ENCODE measurements at places on chromosomes 2 and 18.

- no peak for DNase-seq
These were observed 108.1 kb downstream of the PRPF40A start for GRCh38 chr2:152609154-152609553.

- no peak for DNase-seq
These were observed 95.3 kb downstream of the EVA1A start for GRCh38 chr2:75465317-75465984.

DNA sequence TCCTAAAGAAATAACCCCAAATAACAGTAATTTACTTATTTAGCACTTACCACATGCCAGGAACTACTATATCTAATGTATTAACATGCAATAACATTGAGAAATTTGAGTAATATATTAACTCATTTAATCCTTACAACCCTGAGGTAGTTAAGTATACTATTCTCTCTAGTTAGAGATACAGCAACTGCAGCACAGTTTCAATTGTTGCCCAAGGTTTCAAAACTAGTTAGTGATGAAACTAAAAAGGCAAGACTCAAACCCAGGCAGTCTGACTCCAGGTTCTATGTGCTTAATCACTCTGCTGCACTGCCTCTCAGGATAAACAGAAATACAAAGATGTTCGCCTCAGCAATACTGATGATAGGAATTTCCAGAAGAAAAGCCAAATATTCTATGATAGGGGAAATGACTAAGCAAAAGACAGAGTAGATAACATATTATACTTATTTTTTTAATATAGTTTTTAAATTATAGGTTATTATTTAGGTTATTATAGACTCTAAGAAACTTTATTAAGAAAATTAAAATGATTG is 88.0 kb downstream of the SS18 start:
- DNase-seq = no peak

- DNase-seq = no peak
These were observed 25.2 kb downstream of the TMEM18 start for GRCh38 chr2:651951-652373.

GRCh38 chr2:140975237-140975636 is 1155.6 kb downstream of the LRP1B start:
- no peak for DNase-seq

DNA sequence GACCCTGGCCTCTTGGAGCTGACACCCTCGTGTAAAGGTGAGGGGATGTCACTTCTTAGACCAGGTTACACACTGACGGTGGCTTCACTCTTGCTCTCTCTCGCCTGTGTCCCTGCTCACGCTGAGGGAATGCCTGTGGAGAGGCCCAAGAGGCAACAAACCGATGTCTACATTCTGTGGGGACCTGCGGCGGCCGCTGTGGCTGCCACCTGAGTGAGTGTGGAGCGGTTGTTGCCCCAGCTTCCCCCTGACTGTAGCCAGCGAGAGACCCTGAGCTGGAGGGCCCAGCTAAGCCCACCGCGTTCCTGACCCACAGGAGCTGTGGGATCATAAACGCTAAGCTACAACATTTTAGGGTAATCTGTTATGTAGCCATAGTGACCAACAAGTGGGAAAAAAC is 55.7 kb upstream of the ASAP2 start:
- no peak for DNase-seq

GRCh38 chr2:57460396-57461276 is 586.0 kb upstream of the VRK2 start:
- no peak for DNase-seq

DNA sequence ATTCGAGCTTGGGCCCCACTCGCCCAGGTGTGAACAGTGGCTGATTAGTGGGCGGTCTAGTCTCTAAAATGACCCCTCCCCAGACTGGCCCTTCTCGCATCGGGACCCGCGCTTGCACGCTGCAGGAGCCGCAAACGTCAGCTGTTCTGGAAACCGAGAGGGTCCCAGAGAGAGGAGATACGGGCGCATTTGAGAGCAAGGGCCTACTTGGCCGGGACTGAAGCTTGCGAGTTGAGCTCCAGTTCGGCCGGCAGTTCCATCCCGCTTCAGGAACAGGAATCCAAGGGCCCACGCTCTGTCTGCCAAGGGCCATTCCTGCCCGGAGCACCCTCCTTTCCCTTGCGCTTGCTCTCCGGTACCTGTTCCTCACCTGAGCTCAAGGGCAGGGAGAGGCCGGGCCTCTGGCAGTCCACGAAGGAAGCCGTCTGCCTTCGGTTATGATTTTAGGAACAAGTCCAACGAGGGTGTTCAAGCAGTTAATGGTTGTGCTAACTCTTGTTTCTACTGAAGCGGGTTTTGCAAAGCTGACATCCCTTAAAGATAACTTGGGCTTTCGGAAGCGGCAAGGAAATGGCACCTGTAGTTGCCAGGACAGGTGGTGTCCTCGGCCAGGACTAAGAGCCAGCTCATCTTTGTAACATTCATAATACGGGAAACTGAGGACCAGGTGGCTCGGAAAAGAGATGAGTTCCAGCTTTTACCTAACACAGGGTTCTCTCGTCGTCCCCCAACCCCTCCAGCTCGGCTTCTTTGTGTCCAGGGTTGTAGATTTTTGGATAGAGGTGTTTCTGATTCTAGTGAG is 3.9 kb upstream of the DLX1 start:
- DNase-seq = no peak

- DNase-seq = no peak
These were observed 11.4 kb upstream of the SRBD1 start for GRCh38 chr2:45622336-45623075.

GRCh38 chr18:22446911-22447310 is 29.2 kb upstream of the CTAGE1 start:
- no peak for DNase-seq

DNA sequence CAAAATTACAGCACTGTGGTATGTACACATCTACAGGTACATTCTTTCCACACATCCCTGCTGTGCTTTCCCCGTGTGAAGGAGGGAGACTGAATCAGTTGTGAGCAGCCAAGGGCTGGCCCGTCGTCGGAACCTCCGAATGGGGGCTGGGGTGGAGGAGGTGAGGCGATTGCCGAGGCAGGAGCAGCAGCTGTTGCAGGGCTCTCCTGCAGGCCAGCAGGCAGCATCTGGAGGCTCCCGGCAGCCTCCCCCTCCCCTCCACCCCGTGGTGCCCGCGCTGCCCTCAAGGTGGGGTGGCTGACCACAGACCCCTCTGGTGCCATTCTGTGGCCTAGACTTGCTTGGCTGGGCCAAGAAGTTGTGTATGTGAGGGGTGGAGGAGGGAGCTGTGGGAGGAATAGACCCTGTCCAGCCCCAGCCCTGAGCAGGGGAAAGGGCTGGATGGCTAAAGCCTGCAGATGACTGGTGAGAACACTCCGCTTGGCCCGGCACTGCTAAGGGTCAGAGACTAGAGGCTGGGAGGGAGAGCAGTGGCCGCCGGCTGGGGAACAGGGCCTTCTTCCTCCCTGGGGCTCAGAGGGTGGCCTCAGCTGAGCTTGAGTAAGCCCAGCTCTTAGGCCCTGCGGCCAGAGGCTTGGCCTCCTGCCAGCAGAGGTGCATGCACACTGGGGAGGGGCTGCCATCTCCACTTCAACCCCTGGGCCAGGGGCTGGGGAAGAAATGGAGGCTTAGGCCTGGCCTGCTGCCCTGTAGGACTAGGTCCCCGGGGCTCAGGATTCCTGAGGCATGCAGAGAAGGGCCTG is 7.6 kb downstream of the STAMBP start:
- no peak for DNase-seq

DNA sequence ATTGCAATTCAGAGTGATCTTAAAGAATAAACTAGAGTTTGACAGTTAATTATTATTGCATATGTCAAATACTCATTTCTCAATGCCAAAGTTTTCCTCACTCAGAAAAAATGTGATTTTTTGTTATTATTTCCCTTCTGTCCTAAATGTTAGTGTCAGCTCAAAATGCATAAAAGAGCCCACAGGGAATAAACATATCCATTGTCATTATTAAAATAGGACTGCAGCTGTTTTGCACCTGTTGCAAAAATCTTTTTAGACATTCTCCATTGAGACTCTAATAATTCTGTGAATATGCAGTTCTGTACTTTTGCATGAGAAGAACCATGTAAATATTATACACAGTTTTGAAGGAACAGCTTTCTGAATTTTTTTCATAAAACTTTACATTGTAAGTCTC is 540.0 kb upstream of the SLC39A10 start:
- no peak for DNase-seq

GRCh38 chr2:3001615-3002560 is 375.7 kb downstream of the EIPR1 start:
- DNase-seq = no peak

DNA sequence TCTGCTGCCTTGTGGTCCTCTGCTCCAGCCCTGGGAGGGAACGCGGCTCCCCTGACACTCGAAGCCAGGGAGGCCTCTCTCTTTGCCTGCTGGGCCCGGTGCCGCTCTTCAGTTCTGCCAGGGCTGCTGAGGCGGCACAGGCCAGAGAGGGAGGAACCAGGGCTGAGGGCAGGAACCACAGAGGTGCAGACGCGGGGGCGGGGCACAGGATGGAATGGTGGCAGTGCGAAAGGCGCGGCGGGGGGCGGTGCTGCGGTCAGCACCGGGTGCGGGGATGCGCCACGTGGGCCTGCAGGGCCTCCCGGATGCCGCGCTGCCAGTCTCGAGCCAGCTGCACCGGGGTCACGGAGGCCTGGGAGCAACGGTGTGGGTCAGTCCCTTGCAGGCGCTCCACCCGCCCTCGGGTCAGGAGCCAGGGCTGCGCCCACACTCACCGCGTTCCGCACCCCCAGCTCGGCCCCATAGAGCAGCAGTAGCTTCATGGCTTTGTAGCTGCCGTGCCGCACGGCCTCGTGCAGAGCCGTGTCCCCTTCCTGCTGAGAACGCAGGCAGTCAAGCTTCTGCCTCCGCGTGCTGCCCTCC is 4.4 kb downstream of the ANKRD23 start:
- DNase-seq = no peak

DNA sequence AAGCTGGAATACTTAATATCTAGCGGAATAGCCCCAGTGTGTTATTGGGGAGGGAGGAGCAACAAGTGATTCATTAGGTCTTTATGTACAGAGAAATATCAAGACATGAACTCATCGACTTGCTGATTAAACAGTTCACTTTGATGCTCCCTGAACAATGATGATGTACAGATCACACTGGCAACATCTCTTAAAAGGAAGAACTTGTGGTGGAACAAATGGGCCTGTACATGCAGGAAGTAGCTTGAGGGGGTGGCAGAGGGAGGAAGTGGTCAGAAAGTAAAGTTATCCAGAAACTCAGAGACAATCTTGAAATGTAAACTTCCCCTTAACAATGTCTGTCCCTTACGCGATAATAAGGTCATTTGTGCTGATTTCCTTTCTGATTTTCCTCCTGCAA is 90.5 kb downstream of the NXPH2 start:
- no peak for DNase-seq

- DNase-seq = peak; percentile 71
These were observed 14.7 kb upstream of the OTOS start for GRCh38 chr2:240155048-240155744.

- DNase-seq = no peak
These were observed 574.8 kb downstream of the KCNJ3 start for GRCh38 chr2:155273323-155273722.

- DNase-seq = no peak
These were observed 37.0 kb upstream of the YPEL5 start for GRCh38 chr2:30109856-30110255.

DNA sequence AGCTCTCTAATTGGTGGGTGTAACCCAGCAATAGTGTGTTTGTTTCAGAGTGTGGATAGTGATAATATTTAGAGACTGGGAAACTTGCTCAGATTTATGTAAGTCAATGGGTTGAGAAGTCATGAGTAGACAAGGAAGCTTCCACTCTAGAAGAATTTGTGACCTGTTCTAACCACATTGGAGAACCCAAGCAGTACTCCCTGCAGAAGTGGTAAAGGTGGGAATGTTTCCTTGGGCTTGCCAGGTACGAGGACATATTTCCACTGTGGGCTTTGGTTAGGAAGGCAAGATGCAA is 350.4 kb downstream of the THSD7B start:
- DNase-seq = no peak

- DNase-seq = no peak
These were observed 87.5 kb downstream of the DYSF start for GRCh38 chr2:71540818-71541217.

DNA sequence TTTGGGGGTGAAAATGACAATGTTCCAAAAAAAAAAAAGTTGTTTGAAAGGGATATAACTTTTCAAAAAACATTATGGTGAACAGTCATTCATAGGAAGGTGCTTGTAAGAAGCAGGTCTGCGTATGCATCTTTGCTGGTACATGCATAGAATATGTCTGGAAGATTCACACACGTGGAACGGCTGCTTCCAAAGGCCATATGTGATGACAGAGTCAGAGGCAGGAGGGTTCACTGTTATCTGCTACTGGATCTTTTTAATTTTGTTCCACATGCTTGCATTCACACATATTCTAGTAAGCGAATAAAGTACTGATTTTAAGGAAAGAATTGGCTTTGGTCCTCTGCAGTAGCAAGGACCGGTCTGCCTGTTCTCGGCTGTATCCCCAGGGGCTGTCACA is 193.4 kb downstream of the SMAD7 start:
- DNase-seq = no peak

DNA sequence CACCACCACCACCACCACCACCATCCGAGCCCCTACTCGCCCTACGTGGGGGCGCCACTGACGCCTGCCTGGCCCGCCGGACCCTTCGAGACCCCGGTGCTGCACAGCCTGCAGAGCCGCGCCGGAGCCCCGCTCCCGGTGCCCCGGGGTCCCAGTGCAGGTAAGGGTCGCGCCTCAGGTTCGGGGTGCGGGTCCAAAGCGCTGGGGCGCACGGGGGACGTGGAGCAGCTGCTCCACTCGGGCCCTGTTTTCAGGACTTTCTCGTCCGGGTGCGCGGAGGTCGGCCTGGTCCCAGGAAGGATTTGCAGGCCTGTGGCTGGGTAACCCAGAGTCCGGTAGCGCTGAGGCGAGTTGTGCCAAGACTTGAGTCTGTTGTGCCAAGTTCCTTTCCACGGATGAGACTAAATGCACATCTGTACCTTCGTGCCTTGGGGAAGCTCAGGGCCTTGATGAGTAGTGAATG is 2.8 kb downstream of the GATA6 start:
- DNase-seq = no peak

DNA sequence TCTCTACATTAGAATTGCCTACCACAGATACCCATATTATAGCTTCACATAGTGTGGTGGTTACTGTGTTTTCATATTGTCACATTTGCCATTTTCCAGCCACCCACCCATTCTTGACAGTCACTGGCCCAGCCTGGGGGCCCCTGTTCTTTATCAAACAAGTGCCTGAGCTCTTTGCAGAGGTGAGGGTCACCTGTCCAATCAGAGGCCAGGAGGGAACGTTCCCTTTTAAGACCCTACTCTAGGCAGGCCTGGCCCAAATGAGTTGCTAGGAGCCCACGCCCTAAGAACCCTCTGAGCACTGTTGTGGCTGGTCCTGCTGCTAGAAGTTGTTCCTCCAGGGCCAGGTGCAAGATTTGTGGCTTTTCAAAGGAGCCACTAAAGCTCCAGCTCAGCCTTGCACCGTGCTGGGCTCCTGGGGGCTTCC is 5.2 kb downstream of the IL37 start:
- DNase-seq = no peak

Data from hypothalamus (tissue), 51 donors.